Cardiac septum (tissue), 1 donor: ENCODE measurements at places on chromosomes 16 and 17.
A peak's percentile ranks its signal among the peaks of the same experiment; 100 is the strongest.

- DNase-seq, result no peak
Measured at GRCh38 chr16:22815863-22816262, 1.9 kb downstream of the HS3ST2 start.

DNA sequence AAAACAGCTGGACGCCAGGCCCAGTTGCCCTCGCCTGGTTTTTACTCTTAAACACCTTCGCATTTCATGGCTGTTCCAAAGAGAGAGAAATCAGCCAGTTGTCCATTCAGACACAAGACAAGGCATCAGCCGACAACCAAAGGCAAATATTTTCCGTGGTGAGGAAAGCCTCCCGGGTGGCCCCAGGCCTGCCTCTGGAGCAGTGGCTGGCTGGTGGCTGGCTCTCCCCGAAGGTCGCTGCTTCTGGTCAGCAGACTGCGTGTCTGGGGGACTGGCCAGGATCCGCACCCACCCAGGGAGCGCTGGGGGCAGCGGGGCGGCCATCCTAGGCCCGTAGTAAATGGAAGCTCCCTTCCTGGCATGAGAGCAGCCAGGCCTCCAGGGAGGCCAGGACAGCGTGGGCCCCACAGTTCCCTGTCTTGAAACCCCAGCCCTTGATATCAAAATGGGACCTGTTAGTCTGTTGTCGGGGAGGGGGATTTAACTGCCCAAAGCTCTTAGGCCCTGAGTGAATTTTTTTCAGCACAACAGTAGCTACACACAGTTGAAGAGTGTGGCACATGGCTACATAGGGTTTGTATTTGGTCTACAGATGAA lies 57.7 kb downstream of the SREBF1 start:
- no peak for DNase-seq

DNA sequence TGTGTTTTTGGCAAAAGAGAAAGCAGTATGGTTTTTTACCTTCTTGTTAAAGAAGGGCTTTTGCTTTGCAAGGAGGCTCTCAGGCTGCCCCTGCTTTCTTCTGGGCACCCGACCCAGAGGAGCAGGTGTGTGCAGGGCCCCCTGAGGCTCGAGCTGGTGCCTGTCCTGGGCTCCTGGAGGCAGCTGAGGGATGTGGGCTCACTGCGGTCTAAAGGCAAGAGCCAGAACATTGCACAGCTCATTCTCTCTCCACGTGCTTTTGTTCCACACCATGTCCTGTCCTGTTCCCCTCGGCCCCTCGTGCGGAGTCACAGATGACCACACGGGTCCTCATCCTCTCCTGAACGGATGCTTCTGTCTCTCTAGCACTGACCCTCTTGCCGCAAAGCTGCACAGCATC lies 36.7 kb upstream of the CAPN15 start:
- DNase-seq, result no peak

DNA sequence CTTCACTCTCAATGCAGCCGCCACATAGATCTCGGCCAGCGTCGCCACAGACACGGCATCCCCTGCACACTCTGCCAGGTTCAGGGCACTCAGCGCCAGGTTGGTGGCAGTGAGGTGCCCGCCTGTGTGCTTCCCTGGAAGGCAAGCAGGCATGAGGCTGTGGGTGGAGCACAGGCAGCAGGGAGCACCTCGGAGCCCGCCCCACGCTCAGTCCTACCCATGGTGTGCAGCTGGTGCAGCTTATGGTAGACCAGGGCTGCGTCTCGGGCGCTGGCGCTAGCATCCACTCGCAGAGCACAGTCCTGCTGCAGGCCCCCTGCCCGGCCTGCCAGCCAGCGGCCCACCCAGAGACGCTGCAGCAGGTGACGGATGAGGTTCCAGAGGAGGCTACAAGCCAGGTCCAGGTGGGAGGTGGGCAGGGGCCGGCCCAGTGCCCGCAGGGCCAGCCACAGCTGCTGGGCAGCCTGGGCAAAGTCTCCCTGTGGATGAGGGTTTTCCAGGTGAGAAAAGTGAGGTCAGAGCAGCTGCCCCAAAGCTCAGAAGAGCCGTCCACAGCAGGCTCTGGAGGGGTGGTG lies 20.5 kb downstream of the SREBF1 start:
- DNase-seq, result no peak

- no peak for DNase-seq
Measured at GRCh38 chr17:74814453-74814852, 38.3 kb upstream of the NAT9 start.

GRCh38 chr16:17053536-17054160 lies 417.1 kb downstream of the XYLT1 start:
- DNase-seq, result no peak

DNA sequence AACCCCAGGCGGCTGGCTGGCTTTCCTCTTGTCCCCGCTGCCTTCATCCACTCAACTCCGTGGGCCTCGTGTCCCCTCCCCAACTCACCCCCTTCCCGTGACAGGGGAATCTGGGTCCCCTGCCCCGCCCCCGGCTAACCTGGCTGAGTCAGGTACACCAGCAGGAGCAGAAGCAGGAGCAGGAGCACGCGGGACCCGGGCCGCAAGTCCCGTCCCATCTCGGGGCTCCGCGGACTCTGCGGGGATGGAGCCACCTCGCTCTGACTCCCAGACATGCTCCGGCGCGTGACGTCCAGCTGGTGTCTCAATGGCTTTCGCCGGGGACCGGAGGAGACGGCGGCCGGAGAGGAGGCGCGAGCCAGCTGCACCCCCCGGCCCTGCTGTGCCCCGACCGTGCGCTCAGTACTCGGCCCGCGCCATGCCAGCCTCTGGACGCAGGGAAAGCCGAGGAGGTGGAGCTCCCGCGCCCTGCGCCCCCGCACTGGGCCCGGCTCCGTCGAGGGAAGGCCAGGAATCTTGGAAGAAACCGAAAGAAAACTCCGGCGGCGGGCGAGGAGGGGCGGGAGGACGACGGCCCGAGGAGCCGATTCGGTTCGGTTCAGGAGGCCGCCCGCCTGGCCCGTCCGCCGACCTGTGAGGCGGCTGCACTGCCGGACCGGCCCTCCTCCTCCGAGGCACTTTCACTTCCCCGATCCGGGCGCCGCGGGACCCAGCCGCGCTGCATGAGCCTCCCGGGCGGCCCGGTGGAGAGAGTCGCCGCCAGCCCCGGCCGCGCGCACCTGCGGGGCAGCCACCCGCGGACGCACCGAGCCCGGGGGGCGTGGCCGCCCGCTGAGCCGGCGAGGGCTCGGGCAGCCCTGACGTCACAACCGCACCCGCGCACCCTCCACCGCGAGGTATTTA lies at the start of the genes CXCL16 and ZMYND15:
TSS of gene CXCL16 (minus strand) at position 807 of the 903 bp plus-strand sequence. CDS start at position 218, 589 bp downstream.
TSS of gene ZMYND15 (plus strand) at position 712 of the 903 bp plus-strand sequence. CDS start 716 bp downstream, outside the sequence.
- no peak for DNase-seq

GRCh38 chr16:66079671-66080334 lies 286.7 kb upstream of the CDH5 start:
- DNase-seq, result no peak

- DNase-seq, result no peak
Measured at GRCh38 chr16:27403601-27403992, 1.6 kb downstream of the IL21R start.

GRCh38 chr17:29085223-29085622 lies 42.3 kb downstream of the PIPOX start:
- no peak for DNase-seq

DNA sequence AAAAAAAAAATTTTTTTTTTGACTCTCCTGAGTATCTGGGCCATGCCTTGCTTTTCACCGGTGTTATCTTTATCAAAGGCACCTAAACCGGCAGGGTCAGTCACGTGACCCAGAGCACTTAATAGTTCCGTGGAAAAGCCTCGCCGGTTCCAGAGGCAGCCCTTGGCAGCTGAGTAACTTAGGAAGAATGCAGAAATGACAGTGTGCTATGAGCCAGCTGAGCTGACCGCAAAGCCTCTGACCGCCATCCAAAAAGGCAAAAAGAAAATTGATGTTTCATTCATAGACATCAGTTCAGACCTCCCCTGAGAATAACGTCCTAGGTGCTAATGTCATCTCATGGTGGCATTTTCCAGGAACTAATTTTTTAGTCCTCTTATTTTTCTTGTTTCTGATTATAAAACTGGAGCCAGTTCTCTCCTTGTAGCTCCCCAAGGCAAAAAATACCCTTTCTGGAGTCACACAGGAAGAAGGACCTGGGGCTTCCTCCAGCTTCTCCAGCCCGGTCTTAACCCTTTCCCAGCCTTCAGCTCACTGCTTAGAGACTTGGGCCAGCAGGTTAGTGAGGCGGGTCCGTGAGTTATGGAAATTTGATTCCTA lies 122.6 kb downstream of the SOCS1 start:
- peak; percentile 83 for DNase-seq

DNA sequence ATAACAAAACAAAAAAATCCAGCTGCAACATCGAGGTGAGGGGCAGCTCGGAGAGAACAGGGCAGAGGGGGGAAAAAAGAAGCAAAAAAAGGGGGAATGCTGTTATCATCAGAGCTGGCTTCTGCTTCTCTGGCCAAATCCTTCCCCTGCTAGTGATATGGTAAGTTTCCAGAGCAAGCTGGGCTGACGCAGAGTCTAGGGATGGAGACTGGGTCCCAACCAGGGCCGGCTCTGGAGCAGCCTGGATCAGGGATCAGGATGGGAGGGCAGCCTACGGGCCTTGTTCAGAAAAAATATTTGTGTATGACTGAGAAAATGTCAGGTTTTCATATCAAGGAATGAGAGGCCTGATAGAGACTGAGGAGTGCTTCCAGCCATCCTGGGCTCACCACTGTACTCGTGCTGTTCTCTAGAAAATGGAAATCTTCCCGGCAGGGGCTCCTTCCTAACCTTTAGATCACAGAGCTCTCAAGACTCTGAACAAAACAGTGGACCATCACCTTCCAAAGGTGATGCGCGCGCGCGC lies 726 bp upstream of the C1QTNF1 start:
- DNase-seq, result no peak

DNA sequence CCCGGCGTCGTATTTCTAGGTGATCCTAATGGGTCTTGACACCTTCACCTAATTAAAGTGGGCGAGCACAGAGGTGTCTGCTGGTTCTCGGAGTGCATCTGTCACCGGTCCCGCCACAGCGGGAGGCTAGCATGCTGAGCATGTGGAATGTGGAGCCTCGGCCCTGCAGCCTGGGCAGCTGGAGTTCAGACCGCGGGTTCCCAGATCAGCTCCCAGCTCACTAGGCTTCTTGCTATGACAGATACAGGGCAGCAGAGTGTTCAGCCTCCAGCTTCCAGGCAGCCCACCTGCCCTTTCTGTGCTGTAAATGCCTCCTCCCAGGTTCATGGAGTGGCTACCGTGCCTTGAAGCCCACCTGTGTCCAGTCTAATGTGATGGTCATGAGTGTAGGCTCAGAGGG lies 166.7 kb downstream of the CPPED1 start:
- no peak for DNase-seq

- DNase-seq, result no peak
Measured at GRCh38 chr16:1002399-1003166, 21.0 kb downstream of the SOX8 start.

DNA sequence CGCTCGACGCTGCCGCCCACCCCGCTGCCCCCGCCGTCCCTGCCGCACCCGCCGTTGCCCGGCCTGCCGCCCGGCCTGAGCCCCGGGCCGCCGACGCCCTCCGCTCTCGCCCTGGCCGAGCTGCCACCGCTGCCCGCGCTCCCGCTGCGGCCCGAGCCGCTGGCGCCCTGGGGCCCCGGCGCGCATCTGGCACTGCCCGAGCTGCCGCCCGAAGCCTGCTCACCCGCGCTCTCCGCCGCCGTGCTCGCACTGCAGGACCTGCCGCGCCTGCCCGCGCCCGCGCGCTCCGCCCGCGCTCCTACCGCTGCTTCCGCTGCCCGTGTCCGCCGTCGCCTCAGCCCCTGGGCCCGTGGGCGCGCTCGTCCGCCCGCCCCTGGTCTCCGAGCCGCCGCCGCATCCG lies 8.4 kb upstream of the CLDN9 start:
- DNase-seq, result no peak

DNA sequence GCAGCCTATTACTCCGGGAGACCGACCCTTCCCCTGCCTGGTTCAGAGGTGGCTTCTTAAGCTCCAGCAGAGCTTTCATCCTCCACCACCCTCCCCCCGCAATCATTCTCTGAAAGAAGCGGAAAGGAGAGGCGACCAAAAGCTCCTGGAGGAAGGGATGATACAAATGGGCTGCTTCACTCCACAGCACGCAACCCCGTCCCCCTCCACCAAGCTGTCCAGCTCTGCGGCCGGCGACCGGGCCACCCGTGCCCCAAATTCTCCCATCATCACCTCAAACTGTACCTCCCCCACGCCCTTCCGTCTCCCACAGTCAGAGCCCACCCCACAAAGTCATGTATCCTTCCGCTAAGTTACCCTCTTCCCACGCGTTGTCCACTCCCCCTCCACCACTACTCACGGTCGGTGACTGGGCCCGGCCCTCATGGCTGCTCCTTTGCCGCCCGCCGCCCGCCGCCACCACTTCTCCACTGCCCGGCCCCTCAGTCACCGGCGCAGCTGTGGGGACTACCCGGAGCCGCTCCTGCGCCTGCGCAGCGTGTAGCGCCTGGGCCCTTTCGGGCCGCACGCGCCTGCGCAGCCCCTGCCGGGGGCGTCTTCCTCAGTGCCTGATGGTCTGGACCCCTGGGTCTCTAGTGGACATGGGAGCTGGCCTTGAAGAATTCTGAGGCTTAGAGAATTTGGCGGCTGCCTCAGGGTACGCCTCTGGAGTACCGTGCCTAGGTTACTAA lies at the start of gene FAM222B:
TSS of gene FAM222B (minus strand) at position 509 of the 731 bp plus-strand sequence. CDS start 76,123 bp downstream, outside the sequence.
- DNase-seq, result peak; percentile 90

GRCh38 chr17:75096082-75096625 lies 8.4 kb downstream of the SLC16A5 start:
- peak; percentile 91 for DNase-seq

GRCh38 chr16:88534638-88535190 lies 35.5 kb upstream of the ZC3H18 start:
- no peak for DNase-seq

DNA sequence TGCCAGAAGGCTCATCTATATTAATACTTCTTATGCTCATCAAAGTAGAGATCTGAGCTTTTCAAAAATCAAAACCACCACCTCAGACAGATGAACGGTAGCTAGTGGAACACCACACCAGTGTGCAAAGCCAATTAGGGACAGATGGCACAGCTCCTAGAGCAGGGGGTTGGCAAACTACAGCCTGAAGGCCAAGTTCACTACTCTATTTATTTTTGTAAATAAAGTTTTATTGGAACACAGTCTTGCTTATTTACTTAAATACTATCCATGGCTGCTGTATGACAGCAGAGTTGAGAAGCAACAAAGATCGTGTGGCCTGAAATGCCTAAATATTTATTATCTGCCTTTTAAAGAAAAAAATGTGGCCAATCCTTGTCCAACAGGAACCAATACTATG lies 56.8 kb downstream of the AMFR start:
- DNase-seq, result no peak

- DNase-seq, result no peak
Measured at GRCh38 chr16:82295290-82296201, 125.5 kb upstream of the MPHOSPH6 start.

GRCh38 chr16:57084257-57084770 lies 8.1 kb upstream of the CPNE2 start:
- DNase-seq, result peak; percentile 89
